ENCODE measurements at places on chromosomes 16 and 17.

DNA sequence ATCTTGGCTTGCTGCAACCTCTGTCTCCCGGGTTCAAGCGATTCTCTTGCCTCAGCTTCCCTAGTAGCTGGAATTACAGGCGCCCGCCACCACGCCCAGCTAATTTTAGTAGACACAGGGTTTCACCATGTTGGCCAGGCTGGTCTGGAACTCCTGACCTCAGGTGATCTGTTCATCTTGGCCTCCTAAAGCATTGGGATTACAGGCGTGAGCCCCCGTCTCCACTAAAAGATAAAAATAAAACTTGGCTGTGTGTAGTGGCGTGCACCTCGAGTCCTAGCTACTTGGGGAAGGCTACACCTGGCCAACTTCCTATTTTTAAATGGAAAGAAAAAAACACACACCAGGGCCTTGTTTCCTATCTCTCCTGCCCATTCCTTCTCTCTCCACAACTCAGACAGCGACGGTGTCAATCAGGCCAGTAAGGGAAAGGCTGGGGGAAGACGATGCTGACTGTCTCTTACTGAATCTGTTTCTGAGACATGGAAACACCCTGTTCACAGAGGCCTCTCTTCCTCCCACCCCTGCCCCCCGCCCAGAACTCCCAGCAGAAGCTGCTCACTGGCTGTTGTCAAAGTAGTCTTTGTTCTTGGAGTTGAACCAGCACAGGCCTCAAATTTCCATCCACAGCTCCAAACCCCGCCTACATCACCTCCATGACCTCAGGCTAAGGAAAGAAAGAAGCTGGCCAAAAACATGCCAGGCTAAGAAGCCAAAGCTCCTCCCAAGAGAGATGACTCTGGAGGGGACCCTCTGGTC lies 96.6 kb downstream of the NXN start:
- no peak for DNase-seq

GRCh38 chr16:63613701-63614100 lies 1508.2 kb downstream of the CDH11 start:
- DNase-seq, result no peak

DNA sequence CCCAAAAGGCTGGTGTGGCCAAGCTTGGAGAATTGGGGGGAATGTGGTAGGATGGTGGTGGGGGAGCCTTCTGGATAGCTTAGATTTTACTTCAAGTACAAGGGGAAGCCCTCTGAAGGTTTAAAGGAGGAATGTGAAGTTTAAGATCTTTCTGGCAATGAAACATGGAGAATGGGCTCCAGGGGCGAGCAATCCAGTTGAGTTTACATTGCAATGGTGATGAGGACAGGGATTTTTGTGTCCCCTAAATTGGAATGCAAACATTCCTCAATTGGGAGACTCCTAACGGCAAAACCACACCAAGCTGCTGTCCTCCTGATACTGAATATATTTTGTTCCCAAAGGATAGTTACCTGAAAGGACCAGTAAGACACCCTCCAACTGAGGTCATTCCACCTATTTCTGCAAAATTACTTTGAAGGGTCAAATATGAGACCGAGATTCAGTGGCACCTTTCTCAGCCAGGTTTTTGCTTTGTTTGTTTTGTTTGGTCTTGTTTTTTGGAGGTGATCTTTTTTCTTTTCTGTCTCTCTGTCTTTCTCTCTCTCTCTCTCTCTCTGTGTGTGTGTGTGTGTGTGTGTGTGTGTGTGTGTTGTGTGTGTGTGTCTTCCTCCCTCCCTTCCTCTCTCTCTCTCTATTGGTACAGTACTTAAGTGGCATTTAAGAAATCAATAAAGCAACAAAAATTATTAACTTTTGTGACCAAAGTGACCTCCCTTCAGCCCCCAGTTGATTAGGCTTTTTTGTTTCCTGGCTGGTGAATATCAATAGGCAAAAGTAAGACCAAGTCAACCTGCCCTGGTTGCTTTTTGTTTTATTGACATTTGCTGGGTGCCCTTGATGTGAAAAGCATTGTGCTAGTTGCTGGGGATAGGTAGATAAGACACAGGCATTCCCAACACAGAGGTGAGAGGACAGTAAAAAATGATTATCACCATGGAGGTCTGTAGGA lies 16.4 kb upstream of the TAT start:
- no peak for DNase-seq

DNA sequence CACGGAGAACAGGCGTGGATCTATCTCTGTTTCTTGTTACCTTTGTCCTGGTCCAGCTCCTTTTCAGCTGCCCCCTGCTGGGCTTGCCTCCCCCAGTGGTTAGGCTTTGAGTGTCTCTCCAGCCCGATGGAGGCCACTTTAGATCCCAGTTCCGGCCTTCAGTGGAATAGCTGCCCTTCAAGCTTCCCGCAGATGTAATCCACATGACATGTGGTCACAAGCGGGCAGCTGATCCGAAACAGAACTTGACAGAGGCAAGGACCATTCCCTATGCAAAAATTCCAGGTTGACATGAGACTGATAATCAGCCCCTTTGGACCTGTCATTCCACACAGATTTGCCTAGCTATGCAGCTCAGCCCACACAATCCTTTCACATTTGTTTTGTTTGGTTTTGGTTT lies 40.6 kb upstream of the AQP8 start:
- DNase-seq, result no peak

- DNase-seq, result no peak
These were observed 27.0 kb downstream of the CBFB start for GRCh38 chr16:67055712-67056487.

DNA sequence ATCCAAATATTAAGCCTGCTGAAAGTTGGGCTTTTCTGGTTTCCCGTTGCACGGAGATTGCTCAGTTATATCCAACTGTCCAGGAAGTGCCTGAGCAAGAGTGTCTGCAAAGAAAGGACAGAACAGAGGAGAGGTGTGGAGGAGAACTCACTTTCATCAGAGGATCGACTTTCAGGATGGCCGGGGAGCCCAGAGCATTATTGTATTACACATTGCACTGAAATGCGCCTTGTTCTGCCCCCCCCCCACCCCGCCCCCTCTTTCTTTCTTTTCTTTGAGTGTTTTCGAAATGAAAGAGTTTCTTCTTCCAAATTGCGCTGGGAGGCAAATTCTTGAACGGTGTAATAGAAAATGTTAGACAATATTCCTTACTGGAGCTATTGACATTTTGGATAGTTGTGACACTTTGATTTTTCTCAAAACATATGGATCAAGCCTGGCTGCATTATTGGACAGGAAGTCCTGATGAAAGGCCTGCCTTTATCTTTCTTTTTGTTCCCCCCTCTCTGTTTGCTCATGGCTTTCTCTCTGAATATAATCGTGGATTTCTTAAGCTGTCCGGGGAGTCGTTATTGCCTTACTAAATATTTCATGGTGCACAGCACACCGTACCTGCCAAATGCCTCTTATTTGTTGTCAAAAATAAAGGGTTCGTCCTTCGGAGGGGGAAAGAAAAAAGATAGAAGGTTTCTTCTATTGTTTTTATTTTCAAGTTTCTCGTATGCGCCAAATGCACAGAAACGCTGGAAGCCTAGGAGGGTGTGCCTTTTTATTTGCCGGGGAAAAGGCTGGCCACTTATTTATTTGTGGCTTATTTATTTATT lies 110.8 kb downstream of the IRX3 start:
- no peak for DNase-seq

GRCh38 chr17:13030056-13030455 lies 12.2 kb upstream of the ELAC2 start:
- no peak for DNase-seq

DNA sequence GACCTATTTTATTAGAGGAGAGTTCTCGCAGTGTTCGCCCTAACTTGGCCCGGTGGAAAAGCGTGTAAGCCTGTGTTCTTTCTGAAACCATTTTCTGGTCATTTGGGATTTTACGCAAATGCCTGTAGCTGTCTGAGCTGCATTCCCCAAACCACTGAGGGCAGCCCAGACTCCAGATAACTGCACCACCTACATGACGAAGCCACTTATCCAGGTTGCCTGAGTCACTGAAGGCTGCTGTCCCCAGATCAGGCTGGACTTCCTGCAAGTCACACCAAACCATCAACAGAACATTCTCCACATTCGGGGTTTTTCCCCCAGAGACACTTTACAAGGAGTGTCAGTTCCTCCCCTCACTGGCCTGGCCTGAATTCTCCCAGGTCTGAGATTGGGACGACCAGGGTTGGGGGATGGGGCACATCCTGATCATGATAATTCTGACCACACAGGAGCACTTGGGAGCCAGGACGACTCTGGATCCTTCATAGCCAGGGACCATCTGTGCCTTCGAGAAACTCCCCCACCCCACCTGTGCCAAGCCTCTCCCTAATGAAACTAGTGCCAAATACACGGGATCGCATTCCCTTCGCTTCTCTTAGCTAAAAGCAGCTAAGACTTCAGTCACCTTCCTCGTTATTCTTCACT lies 2.3 kb downstream of the RPRML start:
- no peak for DNase-seq

DNA sequence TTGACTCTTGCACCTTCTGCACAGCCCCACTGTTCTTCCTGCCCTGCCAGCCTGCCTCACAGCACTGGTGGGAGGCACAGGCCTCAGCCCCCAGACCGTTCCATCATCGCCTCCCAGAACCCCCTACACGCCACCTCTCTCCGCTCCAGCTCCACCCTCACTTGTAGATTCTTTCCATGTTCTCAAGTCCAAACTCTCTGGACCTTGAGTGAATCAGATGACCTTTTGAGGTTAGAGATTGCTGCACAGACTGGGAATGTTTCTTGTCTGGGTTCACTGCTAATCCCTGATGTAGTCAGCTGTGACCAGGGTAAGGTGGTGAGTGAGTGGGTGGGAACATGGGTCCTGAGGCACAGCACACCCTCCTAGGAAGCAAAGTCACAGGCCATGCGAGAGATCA lies 272.4 kb downstream of the IRF8 start:
- no peak for DNase-seq
